ENCODE measurements at places on chromosomes 7 and 10.

- no peak for DNase-seq
Measured at GRCh38 chr10:18659819-18660535, 746 bp downstream of the ARL5B start.

GRCh38 chr10:8544500-8544899 lies 490.0 kb downstream of the GATA3 start:
- DNase-seq: no peak

DNA sequence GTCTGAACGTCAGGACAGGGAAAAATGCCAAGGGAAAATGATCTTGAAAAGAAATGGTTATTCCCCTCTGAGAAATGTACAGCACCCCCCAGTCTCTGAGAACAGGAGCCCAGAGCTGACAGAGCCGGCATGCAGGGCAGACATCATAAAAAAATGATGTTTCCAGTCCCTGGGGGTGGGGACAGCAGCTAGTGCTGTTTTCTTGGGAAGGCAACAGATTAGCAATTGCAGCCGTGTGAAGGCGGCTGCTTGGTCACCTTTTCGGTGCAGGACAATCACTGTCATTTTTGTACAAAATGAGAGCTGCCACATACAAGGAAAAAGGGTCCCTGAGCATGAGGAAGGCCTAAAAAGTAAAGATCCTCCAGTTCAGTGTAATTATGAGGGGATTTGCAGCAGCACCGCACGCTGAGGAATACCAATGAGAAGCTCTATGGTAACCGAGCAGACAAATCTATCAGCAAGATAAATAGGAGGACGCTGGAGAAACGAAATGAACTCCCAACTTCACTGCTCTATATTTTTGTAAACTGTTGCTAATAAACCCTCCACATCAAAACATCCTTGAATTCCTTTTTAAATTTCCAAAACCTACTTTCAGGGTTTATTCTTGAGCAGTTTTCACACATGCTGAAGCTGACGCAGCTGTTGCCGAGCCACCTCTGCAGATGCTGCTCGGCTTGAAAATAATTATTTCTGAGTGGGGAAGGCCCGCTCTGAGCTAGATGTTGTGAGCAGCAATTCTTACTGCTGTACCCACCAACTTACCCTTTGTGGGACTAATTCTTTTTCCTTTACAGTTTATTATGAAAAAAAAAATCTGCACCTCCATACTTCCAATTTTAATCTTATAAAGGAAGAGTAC lies 98.2 kb upstream of the NEBL start:
- no peak for DNase-seq

DNA sequence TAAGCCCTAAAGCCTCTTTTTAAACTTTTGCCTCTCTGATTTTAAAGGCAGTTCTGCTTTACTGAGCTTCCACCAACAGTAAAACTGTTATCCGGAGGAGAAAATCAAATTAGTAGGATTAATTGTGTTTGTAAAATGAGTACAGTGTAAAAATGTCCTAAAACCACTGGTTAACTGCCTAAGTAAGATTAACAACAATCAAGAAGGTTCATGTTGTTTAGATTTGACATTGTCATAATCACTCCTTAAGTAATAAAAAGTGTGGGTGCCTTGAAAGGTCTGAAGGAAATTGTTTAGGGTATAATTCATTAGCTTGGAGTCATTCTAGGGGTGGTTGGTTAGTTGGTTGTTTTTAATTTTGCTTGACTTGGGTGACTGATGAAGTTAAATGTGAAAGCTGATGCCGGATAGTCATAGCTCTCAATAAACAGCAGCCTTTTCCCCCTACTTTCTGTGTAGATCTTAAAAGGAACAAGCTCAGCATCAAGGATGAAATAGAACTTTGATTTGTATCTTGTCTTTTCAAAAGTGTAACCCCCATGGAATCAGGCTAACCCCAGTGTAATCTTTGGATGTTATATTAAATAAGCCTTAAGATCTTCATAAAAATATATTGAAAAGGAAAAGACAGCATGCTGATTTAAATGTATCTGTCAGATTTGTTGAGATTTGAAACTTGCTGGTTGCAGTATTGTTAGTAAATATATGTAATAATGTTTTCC lies 148.3 kb downstream of the ARID5B start:
- no peak for DNase-seq

- no peak for DNase-seq
Measured at GRCh38 chr10:5951167-5951711, 26.1 kb downstream of the IL15RA start.

GRCh38 chr10:78229489-78229888 lies 195.8 kb downstream of the RPS24 start:
- no peak for DNase-seq

GRCh38 chr7:132213583-132213982 lies 362.7 kb downstream of the PLXNA4 start:
- no peak for DNase-seq

DNA sequence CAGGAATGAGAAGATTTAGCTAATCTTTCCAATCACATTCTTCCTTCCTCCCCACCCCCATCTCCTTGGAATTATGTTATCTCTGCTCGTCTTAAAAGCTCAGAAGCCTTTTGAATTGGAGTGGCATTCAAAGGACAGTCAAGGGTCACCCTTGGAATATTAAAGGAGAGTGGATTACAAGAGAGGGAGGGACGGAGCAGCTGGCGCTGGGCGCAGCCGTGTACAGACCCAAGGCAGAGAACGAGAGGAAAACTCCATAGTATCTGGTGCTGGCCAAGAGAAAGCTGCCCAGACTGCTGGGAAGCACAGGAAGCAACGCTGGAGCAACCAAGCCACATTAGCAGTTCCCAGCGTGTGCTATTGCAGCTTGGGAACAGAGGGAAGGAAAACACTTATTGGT lies 95.7 kb downstream of the POU6F2 start:
- DNase-seq: no peak

DNA sequence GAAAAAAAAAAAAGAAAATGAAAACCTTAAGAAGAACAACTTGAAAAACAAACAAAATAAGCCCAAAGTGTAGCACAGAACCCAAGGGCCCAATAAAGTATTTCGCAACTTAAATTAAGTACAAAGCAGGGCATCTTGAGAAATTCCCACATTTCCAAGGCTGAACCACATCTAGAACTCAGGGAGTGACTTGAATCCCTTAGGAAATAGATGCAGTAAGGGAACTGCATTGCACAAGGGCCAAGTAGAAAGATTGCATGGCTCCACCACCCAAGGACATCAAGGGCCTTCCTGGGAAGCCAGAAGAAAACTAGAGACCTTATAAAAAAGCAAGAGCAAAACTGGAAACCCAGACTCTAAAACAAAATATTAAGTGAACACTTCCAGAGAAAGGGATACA lies 352.7 kb downstream of the CXCL12 start:
- DNase-seq: no peak

- DNase-seq: no peak
Measured at GRCh38 chr7:29434380-29434768, 129.3 kb upstream of the PRR15 start.

GRCh38 chr7:74228951-74229900 lies 19.4 kb downstream of the LAT2 start:
- no peak for DNase-seq

DNA sequence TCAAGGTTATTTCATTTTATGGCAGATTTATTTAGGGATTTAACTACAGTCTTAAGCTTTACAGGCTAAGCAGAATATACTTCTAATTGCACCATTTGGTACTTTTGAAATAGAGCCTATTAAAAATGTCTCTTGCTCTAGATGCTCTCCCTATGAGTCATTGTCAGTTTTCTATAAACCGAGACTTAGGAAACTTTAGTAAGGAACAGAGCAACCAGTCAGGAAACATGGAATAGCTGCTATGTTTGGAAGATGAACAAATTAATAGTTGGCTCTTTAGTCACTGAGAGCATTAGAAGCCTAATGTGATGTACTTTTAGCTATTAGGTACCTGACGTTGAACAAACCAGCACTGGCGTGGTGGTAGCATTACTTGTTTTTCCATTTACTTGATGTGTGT lies 35.3 kb downstream of the INPP5F start:
- no peak for DNase-seq

- no peak for DNase-seq
Measured at GRCh38 chr7:673681-674453, 52.6 kb upstream of the DNAAF5 start.

GRCh38 chr7:131504157-131504899 lies 52.1 kb downstream of the PODXL start:
- no peak for DNase-seq

GRCh38 chr10:7634142-7634894 lies 32.4 kb downstream of the ITIH5 start:
- no peak for DNase-seq

DNA sequence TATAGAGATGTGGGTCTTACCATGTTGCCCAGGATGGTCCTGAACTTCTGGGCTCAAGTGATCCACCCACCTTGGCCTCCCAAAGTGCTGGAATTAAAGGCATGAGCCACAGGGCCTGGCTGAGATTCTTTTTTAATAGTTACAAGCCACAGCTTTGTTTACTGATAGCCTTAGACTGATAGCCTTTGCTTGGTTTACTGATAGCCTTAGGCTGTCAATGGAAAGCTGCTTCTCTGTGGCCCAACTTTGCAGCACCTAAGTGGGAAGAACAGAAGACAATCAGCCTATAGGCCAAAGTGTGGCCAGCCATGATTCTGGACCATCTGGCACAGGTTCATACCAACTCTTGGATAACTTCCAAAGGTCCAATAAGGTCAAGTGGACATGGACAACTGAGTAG lies 24.1 kb upstream of the CDCA7L start:
- no peak for DNase-seq

GRCh38 chr10:2077231-2077630 lies 339.9 kb upstream of the ADARB2 start:
- DNase-seq: no peak

GRCh38 chr10:109961174-109962001 lies 38.1 kb upstream of the XPNPEP1 start:
- DNase-seq: peak; percentile 33

DNA sequence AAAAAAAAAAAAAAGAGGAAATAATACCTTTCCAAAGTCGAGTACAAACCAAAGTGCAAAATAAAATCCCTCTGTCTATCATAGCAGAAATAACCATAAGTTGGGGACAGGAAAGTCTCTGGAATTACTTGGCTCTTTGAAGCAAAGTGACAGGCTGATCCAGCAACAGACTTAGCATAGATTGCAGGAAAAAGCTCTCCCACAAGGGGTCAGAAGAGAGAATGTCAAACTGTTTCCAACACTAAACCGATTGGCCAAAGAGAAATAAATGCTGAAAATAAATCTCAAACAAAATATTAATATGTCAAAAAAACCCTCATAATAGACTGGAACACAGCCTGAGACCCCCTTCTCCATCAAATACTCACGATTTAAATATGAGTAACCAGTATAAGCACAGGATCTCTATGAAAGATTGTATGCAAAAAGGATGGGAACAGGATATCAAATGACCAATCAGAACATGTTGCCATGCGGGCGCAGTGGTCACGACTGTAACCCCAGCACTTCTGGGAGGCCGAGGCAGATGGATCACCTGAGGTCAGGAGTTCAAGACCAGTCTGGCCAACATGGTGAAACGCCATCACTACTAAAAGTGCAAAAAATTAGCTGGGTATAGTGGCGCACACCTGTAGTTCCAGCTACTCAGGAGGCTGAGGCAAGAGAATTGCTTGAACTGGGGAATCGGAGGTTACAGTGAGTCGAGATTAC lies 1000.7 kb upstream of the LRRN3 start:
- peak; percentile 9 for DNase-seq

- DNase-seq: no peak
Measured at GRCh38 chr10:130422366-130423324, 286.5 kb downstream of the GLRX3 start.

- no peak for DNase-seq
Measured at GRCh38 chr7:31067491-31067890, 15.4 kb downstream of the ADCYAP1R1 start.

- DNase-seq: no peak
Measured at GRCh38 chr10:51675088-51675487, 24.3 kb downstream of the CSTF2T start.

GRCh38 chr10:60281792-60282353 lies 107.8 kb downstream of the ANK3 start:
- DNase-seq: no peak

DNA sequence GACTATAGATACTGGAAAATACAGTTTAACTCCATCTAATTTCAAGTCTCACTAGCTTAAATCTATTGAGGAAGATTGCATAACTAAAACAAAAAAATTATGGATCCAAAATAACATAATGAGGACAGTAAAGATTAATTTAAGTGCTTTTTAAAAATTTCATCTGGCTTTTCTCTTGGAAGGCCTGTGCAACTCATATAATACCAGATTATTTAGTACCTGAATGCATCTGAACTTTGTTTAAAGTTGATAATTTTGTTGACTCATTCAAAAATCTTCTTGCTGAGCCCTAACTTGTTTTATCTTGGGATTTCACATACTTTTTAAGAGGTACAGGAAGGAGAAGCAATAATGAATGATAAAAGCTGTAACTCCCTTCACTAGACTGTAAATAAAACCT lies 146.5 kb downstream of the CSTF2T start:
- no peak for DNase-seq

- DNase-seq: no peak
Measured at GRCh38 chr10:110056822-110057221, 49.0 kb downstream of the ADD3 start.
